ENCODE measurements at places on chromosomes 13 and 19.

DNA sequence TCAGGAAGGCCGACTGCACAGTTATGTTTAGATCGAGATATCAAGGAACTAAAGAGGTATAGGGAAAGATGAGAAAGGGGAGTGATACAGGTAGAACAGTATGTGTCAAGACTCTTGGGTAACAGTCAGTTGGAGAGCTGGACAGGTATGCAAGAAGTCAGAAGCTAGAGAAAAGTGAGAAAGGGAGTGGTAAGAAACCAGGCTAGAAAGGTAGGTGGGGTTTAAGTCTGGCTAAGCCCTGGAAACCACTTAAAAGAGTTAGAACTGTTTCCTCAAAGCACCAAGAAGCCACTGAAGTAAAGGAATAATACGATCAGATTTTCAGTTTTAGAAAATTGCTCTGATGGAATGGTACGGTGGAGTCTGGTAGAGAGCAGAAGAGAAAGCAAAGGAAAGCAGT, 196.4 kb downstream of the VWA8 start:
- no peak for DNase-seq

- no peak for DNase-seq
Measured at GRCh38 chr13:53010374-53011105, 18.1 kb upstream of the OLFM4 start.

- DNase-seq: peak; percentile 67
Measured at GRCh38 chr13:42991898-42992763, at the start of gene EPSTI1. Gene EPSTI1 (minus strand): TSS chr13:42992241. CDS start chr13:42992165, 76 bp downstream.

DNA sequence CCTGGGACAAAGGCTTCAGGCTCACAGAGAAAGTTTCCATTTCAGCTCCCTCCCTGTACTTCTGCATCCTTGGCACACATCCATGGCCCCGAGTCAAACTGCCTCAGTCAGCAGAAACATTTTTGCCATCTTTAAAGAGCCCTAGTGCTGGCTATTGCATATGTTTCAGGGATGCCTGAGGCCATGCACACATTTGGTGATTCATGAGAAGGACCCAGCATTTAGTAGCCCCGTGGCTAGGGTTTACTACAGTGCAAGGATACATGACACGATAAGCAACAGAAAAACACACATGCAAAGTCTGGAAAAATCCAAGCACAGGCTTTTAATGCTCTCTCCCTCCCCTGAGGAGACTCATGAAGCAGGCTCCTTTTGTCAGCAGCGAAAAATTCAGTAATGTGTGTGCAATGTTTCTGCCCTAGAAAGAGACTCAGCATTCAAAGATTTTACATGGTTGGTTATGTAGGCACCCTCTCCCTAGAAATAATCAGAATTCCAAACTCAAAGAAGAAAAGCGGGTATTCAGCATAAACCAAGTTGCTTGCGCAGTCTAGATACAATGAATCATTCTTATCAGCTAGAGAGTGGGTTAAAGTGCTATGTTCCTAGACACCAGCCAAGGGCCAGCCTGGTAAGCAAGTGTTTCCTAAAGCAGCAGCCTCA, 17.6 kb downstream of the ACOD1 start:
- DNase-seq: no peak

DNA sequence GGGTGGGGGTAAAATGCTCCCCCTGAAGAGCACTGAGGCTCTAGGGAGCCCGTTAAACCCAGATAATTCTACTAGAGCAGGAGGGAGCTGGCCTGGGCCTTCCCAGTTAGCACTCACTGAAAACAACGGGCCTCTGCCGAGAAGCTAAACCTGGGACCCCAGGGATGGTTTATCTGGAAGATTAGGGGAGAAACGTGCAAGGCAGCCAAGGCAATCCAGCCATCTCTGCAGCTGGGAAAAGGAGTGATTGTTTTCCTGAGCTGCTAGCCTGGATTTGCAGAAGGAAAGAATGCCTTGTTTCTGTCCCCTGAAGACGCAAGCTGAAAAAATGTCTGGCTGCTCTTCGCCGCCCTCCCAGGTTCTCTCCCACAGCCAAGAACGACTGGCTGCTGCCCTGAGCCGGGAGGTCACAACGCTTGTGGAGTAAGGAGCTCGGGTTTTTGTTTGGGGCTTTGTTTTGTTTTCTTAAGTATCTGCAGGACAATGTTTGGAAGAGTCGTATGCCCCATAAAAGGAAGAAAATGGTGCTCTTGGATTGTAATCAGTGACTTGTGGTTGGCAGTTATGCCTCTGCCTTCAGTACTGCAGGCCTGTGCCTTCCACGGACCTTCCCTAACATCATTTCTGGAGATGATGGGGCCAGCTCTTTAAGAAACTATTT, 31.5 kb downstream of the COL4A2 start:
- no peak for DNase-seq

- no peak for DNase-seq
Measured at GRCh38 chr19:39166571-39167391, 30.0 kb upstream of the NCCRP1 start.

DNA sequence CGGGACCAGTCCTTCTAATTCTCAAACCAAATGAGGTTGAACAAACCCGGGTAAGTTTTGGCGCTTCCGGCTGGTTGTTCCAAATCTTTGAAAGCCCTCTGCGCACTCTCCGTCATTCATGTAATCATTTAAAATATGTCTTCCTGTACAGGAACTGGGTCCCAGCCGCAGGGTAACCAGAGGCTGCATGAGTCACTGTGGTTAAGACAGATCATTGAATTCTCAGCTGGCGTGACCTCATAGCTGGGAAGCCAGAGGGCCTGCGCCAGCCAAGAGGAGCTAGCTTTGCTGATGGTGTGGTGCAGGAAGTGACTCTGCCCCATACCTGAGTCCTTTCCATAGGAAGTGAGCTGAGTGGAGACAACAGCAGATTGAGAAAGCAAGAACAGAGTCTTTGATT, 135.2 kb downstream of the TSHZ3 start:
- DNase-seq: peak; percentile 94

DNA sequence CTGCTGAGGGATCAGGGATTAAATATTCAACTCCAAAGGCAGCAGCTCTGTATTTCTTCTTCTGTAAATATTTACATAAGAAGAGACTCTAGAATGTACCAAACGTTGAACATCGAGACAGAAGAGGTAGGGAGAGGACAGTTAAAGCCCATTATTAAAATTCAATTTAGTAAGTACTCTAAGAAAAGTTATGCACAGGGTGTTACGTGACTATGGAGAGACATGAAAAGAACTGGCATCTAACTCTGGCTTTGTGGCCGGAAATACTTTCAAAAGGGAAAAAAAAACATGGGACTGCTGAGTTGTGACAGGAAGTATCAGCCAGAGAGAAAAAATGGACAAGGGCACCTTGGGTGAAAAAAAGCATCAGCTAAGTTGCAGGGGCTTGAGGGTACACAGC, 36.7 kb downstream of the LNX2 start:
- peak; percentile 59 for DNase-seq

GRCh38 chr19:8069096-8069973, 16.8 kb downstream of the CCL25 start:
- DNase-seq: no peak

GRCh38 chr13:72437458-72437857, 290.0 kb downstream of the MZT1 start:
- DNase-seq: no peak

- no peak for DNase-seq
Measured at GRCh38 chr13:28220166-28220565, 81.8 kb downstream of the PAN3 start.

DNA sequence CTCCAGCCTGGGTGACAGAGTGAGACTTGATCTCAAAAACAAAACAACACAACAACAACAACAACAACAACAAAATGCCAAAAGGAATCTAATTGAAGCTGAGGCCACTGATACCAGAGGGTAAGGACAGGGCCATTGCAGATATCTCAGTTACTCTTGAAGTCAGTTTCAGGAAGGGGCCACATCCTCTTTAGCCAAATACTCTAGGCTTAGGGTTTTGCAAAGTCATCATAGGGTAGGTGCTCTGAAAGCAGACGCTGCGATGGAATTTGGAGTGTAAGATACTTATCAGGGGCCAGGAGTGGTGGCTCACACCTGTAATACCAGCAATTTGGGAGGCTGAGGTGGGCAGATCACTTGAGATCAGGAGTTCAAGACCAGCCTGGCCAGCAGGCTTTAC, 46.6 kb upstream of the UBAC2 start:
- DNase-seq: no peak

- no peak for DNase-seq
Measured at GRCh38 chr19:19817357-19817756, 4.2 kb downstream of the ZNF506 start.

- no peak for DNase-seq
Measured at GRCh38 chr13:58085819-58086218, 454.3 kb downstream of the PCDH17 start.

- no peak for DNase-seq
Measured at GRCh38 chr13:95607366-95607765, 37.1 kb downstream of the DZIP1 start.

DNA sequence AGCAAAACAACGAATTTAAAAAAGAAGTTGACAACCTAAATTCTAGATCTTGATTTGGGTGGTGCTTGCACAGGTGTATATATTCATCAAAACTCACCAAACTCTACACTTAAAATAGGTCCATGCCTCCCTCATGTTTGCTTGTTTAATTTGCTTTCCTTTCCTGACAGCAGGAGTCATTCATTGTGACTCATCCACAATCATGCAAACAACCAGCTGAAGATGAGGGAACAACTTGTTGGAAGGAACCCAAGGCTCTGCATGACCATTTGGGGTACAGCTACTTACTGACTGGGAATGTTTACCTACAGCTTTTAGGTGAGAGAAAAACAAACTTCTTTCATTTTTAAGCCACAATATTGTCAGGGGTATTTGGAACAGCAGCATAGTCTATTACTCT, 96.6 kb downstream of the RXFP2 start:
- DNase-seq: peak; percentile 33

DNA sequence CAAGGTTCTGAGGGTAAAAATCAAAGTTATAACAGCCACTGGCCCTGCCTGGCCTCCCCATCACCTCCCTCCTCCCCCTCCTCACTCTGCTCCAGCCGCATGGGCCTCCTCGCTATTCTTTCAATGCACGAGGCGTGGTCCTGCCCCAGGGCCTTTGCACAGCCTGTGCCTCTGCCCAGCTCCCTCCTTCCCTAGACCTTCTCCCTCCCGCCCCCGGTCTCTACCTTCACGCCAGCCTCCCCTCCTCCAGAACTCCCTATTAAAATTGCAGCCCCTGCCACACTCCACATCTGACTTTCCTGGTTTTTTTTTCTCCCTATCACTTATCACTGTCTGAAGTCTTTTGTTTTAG, 3.3 kb downstream of the RAX2 start:
- no peak for DNase-seq

GRCh38 chr13:36101157-36101556, 30.0 kb downstream of the DCLK1 start:
- DNase-seq: no peak

GRCh38 chr13:98557937-98558792, 18.7 kb downstream of the STK24 start:
- DNase-seq: peak; percentile 58

DNA sequence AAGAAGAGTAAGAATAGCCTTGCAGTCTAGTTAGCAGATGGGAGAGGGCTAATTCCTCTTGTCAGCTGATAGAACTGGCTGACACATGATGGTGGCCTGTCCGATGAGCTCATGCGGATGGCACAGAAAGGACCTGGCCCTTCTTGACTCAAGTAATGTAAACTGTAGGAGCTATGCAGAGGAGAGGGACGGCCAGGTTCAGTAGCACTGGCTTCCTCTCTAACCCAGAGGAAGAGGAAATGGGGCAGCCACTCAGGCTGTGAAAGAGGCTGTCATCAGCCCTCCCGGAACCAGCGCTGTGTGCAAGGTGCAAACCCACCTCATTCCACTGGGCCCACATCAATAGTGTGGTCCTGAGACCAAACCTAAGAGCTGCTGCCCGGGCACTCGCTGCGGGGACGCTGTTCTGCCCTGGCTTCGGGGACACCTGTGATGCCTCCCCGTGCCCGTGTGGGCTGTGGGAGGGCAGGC, 30.8 kb upstream of the USE1 start:
- no peak for DNase-seq

GRCh38 chr19:38229585-38230073, 5.6 kb upstream of the DPF1 start:
- peak; percentile 94 for DNase-seq
